ENCODE measurements at places on chromosomes 7 and 10.

- peak; percentile 25 for DNase-seq
Observed at GRCh38 chr10:13347043-13347499, 1.0 kb downstream of the SEPHS1 start.

GRCh38 chr7:39035156-39035555 is 57.4 kb downstream of the POU6F2 start:
- no peak for DNase-seq

- DNase-seq, result peak; percentile 84
Observed at GRCh38 chr7:17041324-17041723, 159.5 kb upstream of the AGR3 start.

GRCh38 chr7:39910108-39910869 is 39.8 kb upstream of the CDK13 start:
- DNase-seq, result peak; percentile 96

- peak; percentile 9 for DNase-seq
Observed at GRCh38 chr10:114743521-114744231, 77.9 kb upstream of the FHIP2A start.

DNA sequence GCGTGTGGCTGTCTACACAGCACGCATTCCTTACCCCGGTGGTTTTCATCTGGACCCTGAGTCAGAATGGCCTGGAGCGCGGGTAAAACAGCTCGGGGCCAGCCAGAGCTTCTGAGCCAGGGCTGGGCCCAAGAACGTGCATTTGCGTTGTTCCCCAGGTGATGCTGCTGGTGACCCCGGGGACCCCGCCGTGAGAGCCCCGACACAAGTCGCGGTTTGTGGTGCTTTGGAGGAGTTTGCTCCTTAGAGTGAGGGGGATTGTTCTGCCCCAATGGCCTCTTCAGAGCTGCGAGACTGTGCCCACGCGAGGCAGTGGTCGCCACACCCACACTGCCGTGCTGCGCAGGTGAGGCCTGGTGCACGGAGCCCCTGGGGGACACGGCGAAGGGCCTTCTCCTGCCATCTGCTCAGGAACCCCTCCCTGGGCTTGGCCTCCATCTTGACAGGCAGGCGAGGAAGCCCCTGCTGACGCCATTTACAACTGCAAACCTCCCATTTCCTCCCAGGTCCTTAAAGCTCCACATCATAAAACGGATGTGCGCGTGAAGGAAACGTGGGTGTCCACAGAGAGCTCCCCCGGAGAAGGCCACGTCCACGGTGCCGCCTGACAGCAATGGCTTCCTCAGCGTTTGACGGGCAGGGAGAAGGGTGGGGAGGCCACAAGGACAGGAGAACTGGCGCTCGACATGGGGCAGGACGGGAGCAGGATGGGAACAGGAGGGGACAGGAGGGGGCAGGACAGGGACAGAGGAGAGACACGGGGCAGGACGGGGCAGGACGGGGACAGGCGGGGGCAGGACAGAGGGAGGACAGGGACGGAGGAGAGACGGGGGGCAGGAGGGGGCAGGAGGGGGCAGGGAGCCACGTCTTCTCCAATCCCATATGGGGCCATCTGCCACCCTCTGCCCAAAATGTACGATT is 477.2 kb downstream of the DNAJB6 start:
- DNase-seq, result no peak

DNA sequence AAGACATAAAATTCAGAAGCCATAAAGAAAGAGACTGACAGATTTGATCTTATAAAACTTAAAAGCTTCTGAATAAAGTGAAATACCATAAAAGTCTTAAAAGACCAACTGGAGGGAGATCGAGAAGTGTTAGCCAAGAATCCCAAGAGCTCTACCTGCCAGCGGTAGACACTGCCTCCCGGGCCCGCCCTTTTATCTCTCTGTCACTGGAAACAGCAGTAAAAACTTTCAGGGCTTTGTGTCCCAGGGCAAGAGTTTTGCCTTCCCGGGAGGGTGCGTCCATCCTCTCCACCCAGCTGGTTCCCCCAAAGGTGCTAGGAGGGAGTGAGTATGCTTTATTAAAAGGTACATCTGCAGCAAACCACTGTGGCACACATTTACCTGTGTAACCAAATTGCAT is 5.8 kb downstream of the PLA2G12B start:
- no peak for DNase-seq

Measured in NB4 (cell line).